Progenitor cell of endocrine pancreas (in vitro differentiated cells): ENCODE measurements at places on chromosomes 5 and 9.

DNA sequence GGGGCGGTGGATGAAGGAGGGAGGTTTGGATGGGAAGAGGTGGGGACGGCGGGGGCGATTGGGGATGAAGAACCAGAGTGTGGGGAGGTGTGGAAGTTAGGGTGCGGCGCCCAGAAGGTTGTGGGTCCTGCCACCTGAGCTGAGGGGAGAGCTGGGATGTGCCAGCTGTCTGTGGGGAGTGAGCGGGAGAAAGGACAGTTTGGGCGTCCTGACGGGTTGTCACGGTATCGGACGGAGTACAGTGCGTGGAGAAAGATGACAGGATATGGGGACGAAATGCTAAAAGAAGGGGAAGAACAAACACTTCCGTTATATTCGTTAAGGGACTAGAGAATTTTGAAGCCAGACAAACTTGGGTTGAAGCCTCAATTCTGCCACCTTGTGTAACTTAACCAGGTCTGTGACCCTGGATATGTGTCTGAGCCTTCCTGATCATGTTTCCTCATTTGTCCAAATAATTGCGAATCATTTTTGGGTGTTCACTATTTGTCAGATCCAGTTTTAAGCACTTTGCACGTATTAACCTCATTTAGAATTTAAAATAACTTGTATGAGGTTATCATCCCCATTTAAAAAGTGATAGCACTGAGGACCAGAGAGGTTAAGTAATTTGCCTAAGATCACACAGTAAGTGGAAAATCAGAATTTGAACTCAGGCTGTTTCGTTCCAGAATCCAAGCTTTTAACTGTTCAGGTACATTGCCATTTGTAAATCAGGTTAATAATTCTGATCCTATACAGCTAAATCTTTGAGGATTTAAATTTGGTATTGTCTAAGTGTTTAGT, 689 bp downstream of the CNTRL start:
- DNase-seq: no peak

GRCh38 chr9:109022873-109023272, 9.6 kb upstream of the CTNNAL1 start:
- DNase-seq: no peak

DNA sequence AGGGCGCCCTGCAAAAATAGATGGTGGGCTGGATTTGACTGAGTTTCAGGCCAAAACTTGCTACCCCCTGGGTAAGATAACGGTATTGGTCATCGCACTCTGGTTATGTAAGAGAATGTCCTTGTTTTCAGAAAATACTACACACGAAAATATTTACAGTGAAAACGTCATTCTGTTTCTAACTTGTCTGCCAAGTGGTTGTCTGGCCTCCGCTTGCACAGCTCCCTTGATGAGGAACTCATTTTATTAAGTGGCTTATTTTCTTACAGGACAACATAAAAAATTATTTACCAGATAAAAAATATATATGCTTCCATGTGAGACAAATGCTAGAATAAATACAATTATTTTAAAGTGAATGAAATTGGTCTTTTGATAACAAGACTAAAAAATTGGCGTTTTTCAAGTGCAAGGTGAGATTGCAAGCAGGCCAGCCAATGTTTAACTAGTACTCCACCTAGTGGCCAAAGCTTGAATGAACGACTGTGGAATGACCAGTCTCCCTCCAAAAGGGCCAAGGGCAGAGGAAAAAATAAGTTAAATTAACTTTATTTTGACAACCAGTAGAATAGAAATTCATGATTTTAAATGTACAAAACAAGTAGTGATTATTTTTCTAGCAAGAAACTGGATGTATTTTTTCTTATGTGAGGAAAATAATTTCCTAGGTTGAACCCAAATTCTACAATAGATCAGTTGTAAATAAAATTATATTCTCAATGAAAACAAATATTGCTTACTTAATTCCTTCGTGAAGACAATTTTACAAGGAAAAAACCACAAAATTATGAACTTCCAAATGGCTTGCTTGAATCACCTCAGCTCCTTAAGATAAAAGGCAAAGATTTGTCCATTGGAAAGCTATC, 93.2 kb downstream of the ZFAND5 start:
- peak; percentile 47 for DNase-seq

- DNase-seq: no peak
Measured at GRCh38 chr5:14416621-14417275, 164.8 kb upstream of the OTULINL start.

- DNase-seq: no peak
Measured at GRCh38 chr9:18580151-18580550, 106.2 kb downstream of the ADAMTSL1 start.

DNA sequence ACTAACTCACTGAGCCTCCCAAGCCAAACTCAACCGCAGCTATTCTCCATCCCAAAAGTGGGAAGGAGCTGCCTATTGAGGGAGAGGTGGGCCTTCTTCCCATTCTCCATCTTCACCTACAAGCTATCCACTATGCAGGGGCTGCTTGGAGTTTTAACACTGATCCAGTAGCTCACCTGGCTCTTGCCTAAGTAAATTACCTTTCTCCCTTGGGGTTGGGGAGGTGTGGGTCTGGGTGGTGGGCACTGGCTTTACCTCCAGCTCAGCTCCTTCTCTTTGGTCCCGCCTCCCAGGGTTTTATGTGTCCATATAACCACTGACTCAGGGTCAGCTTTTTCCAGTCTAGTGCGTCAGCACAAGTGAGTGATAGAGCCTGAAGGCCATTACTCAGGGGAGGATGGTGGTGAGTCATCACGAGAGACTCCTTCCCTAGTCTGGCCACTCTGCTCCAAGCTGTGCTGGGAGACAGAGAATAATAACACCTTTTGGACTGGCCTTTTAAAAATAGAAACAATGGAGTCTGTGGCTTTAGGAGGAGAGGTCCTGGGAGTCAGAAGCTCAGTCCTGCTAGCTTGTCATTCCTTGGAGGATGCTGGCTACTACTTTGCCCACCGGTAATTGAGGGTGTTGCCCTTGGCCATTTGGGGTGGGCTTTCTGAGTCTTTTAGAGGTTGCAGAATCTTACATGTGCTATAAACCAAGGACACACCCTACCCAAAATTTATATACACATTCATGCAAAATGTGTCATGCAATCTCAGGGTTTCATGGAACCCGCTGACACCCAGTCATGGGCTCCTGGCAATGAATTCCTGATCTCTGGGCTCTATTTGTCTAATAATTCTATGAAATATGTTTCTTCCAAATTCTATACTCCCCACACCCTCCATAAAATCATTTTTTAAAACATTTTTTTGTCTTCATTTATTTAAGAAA, 35.6 kb upstream of the ATP6V1G1 start:
- DNase-seq: no peak

DNA sequence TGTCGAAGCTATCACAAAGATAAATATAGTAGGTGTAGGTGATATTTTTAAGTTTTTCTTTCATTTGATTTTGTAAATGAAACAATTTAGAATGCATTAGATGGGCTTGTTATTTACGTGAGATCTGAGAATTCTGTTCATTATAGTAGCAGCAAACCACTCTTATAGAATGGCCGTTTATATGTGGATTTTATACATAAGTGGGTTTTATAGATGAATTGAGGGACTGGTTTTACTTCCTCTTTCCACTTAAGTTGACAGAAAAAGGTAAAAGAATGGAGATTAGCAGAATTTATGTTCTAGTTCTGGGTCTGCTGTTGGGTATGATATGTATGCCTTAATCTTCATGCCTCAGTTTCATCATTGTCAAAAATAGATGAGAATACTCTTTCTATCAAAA, 5.6 kb downstream of the RMI1 start:
- DNase-seq: no peak

DNA sequence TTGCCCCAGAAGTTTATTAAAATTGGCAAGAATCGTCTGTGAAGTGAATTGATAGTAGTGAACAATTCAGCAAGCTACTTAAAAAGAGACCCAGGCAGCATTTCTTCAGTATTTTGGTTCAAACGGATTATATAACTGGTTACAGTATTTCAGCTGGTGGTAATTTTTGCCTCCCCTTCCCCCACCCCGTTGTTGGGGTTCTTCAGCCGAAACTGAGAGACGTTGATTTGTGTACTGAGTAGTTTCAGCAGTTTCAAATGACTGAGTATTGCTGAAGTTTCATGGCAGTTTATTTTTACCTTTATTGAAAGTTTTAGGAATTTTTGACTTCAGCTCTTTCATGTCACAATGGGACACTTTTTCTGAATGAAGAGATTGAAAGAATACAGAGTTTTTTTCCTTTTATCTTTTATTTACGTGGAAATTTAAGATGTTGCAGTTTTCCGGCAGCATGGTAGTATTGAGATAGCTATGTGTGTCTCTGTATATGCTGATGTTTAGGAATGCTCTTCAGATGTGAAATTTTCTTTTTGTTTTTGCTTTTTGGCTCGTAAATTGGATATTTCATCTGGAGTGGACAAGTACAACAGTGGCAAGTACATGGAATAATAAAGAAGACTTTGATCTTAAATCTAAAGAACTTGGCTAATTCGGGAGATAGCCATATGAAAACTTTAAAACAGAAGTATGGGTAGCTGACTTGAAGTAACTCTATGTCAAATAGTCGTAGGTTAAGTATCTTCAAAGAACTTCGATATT, 1.9 kb downstream of the GPBP1 start:
- no peak for DNase-seq

DNA sequence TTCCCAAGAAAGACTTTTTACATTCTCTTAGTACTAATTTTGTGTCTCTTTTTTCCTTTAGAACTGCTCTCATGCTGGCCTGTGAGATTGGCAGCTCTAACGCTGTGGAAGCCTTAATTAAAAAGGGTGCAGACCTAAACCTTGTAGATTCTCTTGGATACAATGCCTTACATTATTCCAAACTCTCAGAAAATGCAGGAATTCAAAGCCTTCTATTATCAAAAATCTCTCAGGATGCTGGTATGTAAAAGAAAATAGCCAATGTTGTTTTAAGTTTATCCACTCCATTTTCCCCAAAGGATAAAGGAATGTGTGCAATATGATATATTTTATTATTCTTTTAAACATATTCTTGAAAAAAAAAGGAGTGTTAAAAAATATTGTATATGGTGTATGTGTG, 27.3 kb upstream of the TTC23L start:
- DNase-seq: no peak

DNA sequence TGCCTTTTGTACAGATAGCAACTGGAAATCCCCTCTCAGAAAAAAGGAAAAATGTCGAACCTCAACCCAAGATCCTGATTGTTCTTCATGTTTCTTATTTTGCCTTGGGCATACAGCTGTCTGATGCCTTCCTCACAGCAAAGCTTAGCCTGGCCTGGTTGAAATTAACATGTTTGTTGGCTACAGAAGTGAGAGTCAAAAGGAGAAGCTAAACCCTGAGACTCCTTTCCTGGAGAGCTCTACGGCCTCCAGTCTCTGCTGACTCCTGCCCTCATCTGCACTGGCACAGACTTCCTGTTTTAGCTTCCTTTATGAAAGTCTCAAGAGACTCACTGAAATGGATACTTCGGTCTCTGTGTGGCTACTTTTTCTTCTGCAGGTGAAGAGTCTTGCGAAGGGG, 186.7 kb downstream of the PARP8 start:
- DNase-seq: no peak

GRCh38 chr5:140013536-140013935, 29.6 kb downstream of the NRG2 start:
- DNase-seq: no peak

GRCh38 chr5:150624334-150625163, 15.9 kb upstream of the SYNPO start:
- DNase-seq: peak; percentile 32

DNA sequence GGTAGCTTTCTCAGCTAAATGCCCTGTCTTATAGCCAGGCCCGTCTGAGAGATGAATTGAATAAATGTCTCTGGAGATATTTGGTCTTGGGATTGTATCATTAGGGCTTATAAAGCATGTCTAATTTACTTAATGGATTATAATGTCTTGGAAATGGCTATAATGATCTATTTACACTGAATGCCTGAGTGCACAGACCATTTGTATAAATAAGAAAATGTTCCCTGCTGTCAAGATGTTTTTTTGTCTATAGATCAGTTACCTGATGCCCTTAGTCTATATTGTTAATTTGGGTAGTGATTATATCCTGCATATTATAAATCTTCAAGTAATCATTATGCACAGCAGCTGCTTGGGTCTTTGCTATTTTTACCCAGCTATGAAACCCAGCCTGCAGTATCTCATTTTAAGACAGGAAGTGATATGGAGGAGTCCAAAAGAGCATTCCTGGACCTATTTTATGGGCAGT, 112.9 kb upstream of the ACTBL2 start:
- no peak for DNase-seq

- no peak for DNase-seq
Measured at GRCh38 chr5:160284291-160284873, 28.0 kb downstream of the CCNJL start.

DNA sequence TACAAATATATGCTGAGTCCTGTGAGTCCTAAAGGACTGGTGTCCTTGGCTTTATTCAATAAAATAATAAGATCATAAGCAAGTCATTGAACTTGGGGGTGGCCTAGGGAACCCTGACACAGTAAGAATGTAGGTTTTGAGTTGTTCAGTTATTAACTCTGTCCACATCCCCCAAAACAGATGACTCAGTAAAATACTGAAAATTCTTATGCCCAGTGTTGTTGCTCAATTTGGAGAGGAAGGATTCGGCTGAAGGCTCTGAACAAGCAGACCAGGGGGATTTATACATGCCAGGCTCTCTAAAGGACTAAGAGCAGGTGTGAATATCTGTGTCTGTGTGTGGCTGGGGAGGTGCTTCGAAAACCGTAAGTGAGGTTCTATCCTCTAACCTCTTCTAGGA, 173.7 kb downstream of the RMI1 start:
- no peak for DNase-seq

GRCh38 chr5:2724831-2725230, 26.6 kb downstream of the IRX2 start:
- DNase-seq: no peak

DNA sequence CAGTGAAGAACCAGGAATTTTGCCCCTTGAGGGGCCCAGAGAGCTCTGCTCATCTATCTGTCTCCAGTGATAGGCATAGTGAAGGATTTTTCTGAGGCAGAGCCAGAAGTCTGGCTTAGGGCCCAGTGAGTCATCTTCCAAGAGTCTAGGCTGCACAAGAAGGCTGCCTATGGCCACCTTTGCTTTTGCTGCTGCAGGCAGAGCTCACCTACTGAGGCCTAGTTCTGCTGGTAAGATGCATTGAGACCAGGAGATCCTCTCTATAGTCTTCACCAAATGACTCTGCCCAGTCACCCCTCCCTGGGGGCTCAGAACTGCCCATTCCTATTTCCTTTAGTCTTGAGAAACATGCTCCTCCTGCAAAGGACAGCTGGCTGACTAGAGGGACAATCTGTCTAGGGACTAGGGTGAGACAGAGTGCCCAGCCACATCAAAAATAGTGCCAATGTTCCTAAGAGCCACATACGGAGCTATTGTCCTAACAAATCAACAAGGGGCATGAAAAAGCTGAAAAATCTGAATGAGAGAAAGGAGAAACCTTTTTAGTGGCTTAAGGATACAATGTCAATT, 40.3 kb upstream of the CDKN2AIPNL start:
- no peak for DNase-seq

- DNase-seq: no peak
Measured at GRCh38 chr5:115588640-115589039, 13.6 kb downstream of the TICAM2 start.
